ENCODE measurements at places on chromosomes 7 and 10.

- no peak for DNase-seq
These were observed 31.7 kb downstream of the MKX start for GRCh38 chr10:27713941-27714340.

DNA sequence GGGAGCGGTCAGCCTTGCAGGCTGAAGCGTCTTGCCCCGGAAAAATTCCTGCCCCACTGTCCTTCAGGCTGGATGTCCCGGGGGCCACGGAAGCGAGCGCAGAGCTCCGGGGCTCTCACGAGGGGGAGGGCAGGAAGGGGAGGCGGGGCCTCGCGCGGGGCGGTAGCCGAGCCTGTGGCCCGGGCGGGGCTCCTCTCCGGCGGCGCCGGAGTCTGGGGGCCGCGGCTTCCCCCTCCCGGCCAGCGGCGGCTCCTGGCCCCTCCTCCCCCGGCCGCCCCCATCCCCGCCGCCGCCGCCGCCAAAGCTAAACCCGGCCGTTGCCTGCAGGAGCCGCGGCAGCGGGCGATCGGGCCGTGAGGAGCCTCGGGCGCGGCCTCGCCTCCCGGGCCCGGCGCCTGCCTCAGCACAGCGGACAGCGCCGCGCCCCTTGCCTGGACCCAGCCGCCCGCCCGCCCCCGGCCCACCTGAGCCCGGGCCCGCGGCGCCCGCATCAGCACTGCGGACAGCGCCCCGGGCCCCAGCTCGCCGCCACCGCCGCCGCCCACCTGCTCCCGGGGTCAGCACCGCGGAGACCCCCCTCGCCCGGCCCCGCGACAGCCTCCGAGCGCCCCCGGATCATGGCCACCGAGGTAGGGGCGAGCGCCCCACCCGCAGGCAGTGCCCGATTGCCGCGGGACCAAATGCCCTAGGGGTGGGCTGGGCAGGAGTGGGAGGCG is at the start of gene GOLGA7B:
Gene GOLGA7B, plus strand, starts transcription at position 157 of the 716 bp plus-strand sequence. Its CDS starts 461 bp downstream, at position 618.
- DNase-seq, result peak; percentile 98

DNA sequence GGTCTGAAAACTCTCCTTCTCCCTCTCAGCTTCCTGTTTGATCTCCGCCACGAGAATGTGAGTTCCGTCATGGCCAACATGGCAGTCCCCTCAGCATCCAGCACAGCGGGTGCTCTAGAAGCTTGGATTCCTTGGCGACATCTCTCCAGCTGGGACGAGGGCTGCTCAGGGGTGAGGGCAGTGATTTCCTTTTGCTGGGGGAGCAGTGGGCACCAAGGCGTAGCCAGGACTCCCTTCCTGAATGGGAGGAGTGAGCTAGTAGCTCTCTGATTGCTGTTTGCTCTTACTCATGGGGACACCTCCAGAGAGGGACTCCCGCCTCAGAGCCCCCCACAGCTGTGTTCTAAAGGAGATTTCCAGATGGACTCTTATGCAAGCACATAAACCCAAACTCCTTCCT is 28.8 kb upstream of the CTBP2 start:
- no peak for DNase-seq

GRCh38 chr10:44863344-44864047 is 47.6 kb upstream of the TMEM72 start:
- peak; percentile 77 for DNase-seq

DNA sequence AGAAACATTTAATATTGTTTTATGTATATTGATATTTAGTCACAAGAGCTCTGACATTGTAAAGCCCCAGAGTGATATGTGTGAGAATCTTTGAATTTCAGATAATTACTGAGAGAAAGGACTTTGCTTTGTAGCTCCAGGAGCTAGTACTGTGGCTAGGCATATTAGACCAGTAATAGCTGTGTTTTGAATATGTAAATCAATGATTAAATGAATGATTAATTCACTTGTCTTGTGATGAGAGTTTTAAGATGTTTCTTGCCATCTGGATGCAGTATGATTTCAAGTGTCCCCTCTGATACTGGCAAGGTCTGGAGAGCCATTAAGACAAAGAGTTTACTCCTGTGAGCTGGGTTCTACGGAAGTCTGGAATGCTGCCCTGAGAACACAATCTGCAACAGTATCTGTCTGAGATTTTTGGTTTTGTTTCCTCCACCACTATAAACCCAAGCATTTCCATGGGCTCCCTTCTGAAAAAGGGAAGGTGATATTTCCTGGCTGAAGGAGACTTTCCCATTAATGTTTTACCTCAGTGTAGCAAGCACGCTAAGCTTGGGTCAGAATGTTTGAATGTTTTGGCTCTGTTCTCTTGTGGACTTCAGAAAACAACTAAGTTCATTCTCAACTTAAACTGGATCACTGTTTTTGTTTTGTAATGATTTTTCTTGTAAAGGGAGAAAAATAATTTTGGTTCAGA is 61.3 kb upstream of the BICC1 start:
- DNase-seq, result no peak

GRCh38 chr10:5361966-5362365 is 2.8 kb upstream of the UCN3 start:
- no peak for DNase-seq

GRCh38 chr7:142754681-142755575 is 5.7 kb downstream of the PRSS1 start:
- no peak for DNase-seq

- no peak for DNase-seq
These were observed 111.3 kb downstream of the POU6F2 start for GRCh38 chr7:39088730-39089593.

Data from H7 (cell line).